Smooth muscle cell of the pulmonary artery (primary cell): ENCODE measurements at places on chromosomes 1 and 21. TPM values are rescaled to one million over a fixed set of nuclear protein-coding genes. Genes with fewer than 3 reads are reported as not detected.

Gene CALML6
- 0.46 and 0.66 TPM in 2 replicates for total RNA-seq

Gene COL9A2
- 1.4 and 1.5 TPM in 2 replicates for total RNA-seq

Gene MYBPHL
- not detected in 2 replicates for total RNA-seq

Gene NES
- total RNA-seq: 43.7 and 57.4 TPM in 2 replicates

Gene SYT14
- 0.13 and 9.1 TPM in 2 replicates for total RNA-seq

Gene SDE2
- 20.3 and 21.4 TPM in 2 replicates for total RNA-seq

Gene PGM1
- 124 and 178 TPM in 2 replicates for total RNA-seq

Gene CLIC6
- not detected in 2 replicates for total RNA-seq

Gene IL6R
- 4.9 and 12.6 TPM in 2 replicates for total RNA-seq

Gene FCRL1
- not detected in 2 replicates for total RNA-seq

Gene THRAP3
- 88.9 and 101 TPM in 2 replicates for total RNA-seq

Gene GLUL
- 182 and 223 TPM in 2 replicates for total RNA-seq

Gene FCRL4
- total RNA-seq: not detected in 2 replicates

Gene TDRD10
- not detected in 2 replicates for total RNA-seq
